ENCODE measurements at places on chromosomes 6 and 20.

DNA sequence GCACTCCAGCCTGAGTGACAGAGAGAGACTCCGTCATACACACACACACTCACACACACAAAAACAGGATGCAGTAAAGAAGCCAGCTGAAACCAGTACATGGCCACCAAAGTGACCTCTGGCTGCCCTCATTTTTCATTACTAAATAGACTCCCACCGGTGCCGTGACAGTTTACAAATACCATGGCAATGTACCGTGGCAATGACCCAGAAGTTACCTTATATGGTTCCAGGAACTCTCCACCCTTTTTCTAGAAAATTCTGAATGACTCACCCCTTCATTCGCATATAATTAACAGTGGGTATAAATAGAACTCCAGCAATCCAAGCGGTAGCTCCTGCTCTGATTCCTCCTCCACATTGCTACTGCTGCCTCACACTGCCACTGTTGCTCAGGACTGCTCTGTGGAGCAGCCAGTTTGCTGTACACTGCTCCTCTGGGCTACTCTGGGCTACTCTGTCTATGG, 57.7 kb downstream of the SNX5 start:
- DNase-seq, result no peak

DNA sequence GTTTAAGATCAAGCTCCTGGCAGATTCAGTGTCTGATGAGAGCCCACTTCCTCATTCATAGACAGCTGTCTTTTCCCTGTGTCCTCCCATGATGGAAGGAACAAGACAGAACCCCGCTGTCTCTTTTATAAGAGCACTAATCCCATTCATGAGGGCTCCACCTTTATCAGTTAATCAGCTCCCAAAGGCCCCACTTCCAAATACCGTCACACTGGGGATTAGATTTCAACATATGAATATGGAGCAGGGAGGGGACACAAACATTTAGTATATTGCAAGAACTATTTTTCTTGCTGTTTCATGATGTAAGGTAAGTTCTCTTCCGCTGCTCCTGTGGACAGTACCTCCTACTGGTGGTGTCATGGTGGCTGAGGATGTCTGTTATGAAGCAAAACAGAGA, 158.3 kb upstream of the IRAK1BP1 start:
- DNase-seq, result no peak

GRCh38 chr20:44646641-44647274, 4.7 kb downstream of the ADA start:
- DNase-seq, result no peak

DNA sequence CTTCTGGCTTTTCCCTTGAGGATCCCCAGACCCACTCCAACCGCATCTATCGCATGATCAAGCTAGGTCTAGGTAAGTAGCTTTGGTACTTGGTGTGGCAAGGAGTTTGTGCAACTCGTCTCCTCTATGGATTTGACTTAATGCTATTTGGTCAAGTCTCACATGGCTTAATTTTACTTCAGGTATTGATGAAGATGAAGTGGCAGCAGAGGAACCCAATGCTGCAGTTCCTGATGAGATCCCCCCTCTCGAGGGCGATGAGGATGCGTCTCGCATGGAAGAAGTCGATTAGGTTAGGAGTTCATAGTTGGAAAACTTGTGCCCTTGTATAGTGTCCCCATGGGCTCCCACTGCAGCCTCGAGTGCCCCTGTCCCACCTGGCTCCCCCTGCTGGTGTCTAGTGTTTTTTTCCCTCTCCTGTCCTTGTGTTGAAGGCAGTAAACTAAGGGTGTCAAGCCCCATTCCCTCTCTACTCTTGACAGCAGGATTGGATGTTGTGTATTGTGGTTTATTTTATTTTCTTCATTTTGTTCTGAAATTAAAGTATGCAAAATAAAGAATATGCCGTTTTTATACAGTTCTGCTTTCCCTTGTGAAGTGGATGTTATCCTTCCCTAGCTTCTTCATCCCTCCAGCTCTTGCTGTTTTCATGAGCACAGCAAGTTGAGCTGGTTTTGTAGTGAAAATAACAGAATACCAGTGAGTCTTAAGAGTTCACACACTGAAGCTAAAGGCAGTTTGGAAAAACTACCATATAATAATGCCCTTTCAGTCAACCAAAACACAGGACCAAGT, 3.8 kb downstream of the SLC35B2 start:
- DNase-seq, result peak; percentile 81

DNA sequence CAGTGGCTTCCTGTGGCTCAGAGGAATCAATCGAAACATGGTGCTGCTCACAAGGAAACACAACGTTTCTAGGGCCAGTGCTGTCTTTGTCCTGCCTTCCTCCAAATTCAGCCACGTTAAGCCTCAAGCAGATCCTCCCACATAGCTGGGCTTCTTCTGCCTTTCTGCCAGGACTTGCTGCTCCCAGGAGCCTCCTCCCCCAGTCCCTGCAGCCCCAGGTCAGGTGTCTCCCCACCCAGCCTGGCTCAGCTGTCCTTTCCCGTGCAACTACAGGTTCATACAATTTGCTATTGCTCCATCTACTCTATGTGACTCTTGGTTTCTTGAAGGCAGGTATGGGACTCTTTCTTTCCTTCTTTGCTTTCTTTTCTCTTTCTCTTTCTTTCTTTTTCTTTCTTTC, 215.3 kb upstream of the RNF24 start:
- no peak for DNase-seq

DNA sequence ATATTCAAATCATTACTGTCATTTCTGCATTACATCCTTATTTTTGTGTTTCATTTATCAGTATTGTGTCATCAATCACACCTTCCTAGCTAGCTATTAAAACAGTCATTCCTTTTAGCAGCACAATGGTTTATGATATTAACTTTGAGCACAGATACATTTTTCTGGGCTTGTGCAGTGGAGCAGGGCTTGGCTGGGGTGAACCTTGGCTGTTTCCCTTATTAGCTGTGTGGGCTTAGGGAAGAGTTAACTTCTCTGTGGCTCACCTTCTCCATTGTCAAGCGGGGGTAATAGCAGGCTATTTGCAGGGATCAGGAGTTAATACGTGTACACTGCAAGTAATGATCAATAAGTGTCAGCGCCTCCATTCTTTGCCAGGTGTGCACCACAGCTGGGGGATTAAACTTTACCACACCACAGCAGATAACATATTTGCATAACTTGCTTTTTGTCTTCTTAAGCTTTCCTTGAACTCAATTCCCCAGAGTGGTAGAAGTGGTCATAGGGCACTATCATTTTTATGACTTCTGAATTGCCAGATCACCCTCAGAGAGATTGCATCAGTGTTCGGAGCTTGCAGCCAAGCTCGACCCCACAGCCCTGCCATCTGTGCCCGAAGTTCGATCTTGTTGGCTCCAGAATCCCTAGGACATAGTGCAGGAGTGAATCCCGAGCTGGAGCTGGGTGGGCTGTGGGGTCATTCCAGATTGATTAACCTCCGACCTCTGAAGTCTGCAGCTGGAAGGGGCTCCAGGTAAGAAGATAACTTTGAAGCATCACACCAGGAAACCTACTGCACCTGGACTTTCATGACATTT, 1.5 kb upstream of the PYGB start:
- DNase-seq, result no peak

DNA sequence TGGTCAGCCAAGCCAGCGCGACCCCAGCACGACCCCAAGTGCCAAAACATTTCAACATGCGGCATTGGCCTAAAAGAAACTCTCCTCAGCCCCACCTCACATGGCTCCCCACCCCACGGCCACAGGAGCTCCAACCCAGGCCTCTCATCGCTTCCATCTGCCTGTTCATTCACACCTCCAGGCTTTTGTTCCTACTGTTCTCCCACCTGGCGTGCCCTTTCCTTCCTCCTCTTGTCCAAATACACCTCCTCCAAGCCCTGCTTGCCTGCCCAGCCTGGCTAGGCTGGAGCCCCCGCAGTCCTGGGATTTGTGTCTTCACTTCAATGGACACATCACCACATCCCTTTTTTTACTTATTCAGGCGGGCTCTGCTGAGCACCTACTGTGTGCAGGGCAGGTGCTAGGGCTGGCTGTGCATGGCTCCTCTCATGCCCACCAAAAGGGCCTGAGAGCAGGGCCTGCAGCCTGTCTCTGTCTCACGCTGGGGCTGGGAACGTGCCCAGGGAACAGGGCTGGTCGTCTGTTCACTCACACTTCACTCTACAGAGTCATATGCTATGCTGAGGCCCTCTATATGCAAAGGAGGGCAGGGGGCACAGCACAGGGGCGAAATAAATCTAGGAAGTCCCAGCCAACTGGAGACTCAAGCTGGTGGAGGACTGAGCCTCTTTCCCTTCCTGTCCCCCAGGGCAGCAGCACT, 61.1 kb downstream of the GRM4 start:
- no peak for DNase-seq

GRCh38 chr6:170435766-170436165, 117.3 kb downstream of the PSMB1 start:
- DNase-seq, result no peak

- DNase-seq, result no peak
Observed at GRCh38 chr6:12343440-12344162, 53.4 kb downstream of the EDN1 start.

DNA sequence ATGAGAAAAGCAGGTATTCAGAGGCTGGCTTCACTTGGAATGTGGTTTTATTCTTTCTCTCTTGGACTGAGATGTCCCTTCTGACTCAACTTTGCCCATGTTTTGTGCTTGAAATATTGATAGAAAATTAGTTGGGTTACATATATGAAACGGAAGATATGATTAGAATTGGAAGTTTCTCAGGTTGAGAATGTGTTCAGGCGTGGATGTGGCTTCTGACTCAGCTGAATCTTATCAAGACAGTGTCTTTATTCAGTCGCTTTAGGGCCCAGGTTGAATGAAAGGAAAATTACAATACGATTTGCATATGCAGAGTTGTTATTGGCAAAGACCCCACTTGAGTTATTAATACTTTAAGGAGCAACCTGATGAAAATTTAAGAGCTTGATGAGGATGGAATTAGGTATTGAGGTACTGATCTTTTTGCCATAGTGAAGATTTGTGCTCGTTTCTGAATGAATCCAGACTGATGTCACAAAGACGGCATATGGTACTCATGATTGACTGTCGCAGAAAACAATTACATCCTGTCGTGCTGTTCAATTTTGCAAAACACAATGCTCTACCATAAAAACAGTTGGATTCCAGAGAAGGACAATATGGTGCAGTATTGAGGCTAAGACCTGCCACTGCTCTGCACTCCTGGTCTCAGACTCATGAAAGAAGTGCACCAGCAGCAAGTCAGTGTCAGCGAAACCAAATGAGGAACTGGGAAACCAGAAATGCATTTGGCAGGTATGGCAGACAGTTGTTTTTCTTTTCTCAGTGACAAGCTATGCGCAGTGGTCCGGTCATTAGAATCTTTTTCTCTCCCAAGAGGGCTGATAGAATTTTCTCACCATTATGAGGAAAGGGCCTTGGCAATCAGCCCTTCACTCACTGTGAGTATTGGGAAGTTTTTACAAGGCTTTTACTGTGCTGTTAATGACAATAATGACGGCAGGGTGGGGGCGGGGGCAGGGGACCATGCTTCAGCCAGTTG, 158.3 kb downstream of the DOK5 start:
- DNase-seq, result no peak

- no peak for DNase-seq
Observed at GRCh38 chr6:16236009-16236501, 2.3 kb upstream of the GMPR start.

DNA sequence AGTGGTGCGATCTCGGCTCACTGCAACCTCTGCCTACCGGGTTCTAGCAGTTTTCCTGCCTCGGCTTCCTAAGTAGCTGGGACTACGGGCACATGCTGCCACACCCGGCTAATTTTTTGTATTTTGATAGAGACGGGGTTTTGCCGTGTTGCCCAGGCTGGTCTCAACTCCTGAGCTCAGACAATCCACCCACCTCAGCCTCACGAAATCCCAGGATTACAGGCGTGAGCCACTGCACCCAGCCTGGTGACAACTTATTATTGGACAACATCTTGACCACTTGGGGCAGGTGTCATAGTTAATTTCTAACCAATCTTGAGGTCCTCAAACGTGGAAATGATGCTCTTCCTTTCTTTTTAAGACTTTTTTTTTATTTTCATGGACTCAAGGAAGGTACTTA, 303.6 kb downstream of the CLIC5 start:
- no peak for DNase-seq

DNA sequence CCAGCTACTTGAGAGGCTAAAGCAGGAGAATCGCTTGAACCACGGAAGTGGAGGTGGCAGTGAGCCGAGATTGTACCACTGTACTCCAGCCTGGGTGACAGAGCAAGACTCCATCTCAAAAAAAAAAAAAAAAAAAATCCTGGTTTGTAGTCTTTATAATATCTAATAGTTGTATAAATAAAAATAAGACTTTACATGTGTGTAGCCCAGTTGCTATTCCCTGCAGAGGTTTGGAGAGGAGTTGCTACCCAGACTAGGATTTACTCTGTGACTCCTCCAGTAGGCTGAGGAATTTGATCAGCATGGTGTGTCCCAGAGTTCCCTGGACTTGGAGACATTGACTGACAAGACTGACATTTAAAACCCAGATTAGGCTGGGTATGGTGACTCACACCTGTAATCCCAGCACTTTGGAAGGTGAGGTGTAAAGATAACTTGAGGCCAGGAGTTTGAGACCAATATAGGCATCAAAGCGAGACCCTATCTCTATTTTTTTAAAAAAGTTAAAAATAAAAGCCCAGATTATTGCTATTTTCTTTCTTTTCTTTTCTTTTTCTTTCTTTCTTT, 10.2 kb downstream of the CHMP4B start:
- DNase-seq, result peak; percentile 14

Data from erythroblast (primary cell).